Left lung (tissue), 14 donors: ENCODE measurements at places on chromosomes 1 and 21.

GRCh38 chr1:19877821-19878636 lies 4.2 kb upstream of the OTUD3 start:
- no peak for DNase-seq
- H3K4me3 ChIP-seq, result no peak overlapping the region
- H3K27me3 ChIP-seq, result no peaks in the 10 kb centered on the region
- no peaks in the 10 kb centered on the region for H3K36me3 ChIP-seq

DNA sequence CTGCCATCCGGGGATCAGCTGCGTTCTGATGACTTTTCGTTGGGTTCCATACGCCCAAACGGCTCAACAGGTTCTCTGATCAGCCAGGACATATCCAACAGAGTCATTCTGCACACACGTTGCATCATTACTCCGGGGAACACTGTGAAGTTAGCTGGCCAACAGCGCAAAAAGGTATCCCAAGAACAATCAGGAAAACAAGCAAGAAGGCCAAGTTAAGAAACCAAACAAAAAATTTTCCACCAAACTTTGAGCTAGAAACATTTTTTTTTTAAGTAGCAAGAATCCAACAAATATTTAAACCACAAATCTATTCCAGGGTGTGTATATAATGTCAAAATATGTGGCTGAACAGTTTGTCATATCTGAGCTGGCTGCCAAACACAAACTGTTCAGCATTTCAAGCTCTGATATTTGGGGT lies 29.2 kb downstream of the NID1 start:
- no peak overlapping the region for H3K27ac ChIP-seq
- no peak overlapping the region for H3K4me3 ChIP-seq
- no peaks in the 10 kb centered on the region for H3K27me3 ChIP-seq
- no peaks in the 10 kb centered on the region for H3K36me3 ChIP-seq
- DNase-seq, result no peak
- H3K4me1 ChIP-seq, result no peaks in the 10 kb centered on the region

DNA sequence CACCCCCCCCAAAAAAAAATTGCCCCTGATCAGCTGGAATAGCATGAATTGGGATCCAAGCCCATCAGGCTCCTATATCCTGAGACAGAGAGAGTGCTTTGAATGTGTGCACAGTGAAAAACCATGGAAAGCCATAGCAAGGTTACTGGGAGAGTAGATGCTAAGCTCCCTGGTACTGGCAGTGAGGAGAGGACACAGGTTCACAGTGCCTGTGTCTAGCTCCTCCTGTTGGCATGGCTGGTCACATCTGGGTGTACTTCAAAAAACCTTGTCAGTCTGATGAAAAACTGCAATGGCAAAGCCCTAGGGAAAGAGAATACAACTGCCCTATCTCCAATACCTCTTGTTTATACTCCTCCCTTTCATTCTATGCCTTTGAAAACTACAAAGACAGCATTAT lies 12.9 kb downstream of the COPA start:
- DNase-seq, result no peak
- no peak overlapping the region for H3K27ac ChIP-seq
- no peaks in the 10 kb centered on the region for H3K4me1 ChIP-seq
- no peaks in the 10 kb centered on the region for H3K36me3 ChIP-seq

DNA sequence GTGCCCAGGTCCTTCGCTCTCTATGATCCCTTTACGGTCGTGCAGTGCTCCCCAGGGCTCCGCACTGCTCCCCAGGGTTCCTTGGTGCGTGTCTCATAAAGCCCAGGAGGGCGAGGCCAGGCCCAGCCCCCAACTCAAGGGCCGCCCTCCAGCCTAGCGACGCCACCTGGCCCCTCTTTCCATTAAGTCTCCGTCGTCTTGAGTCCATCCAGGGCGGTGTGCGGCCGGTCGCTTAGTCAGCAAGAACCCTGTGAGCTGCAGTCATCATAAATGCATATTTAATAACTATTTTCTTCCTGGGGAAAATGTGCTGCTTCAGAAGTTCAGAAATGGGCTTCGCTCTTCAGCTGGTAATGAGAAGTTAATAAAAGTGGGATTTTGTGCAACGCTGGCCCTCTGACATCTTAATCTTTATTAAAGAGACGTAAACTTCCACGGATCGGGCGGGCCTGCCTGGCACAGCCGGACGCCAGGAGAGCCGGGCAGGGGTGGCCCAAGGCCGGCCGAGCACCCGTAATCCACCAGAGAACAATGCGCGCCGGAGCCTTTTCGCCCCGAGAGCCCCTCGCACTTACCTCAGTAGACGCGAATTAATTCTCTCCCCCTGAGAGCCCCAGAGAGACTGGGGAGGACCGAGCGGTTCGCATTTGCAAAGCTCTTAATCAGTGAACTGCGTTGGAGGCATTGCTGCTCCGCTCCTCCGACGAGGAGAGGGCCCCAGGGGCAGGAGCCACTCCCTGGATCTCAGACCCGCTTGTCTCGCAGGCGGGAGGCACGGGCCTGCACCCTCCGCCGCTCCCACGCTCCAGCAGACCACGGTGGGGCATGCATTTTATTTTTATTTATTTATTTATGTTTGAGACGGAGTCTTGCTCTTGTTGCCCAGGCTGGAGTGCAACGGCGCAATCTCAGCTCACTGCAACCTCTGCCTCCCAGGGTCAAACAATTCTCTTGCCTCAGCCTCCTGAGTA lies 188.3 kb upstream of the ARHGEF16 start:
- no peaks in the 10 kb centered on the region for H3K36me3 ChIP-seq
- no peak for DNase-seq
- H3K27me3 ChIP-seq, result no peaks in the 10 kb centered on the region

GRCh38 chr1:160924791-160925651 lies 29.6 kb downstream of the ITLN2 start:
- no peaks in the 10 kb centered on the region for H3K27me3 ChIP-seq
- no peaks in the 10 kb centered on the region for H3K4me1 ChIP-seq
- H3K27ac ChIP-seq, result no peak overlapping the region
- H3K36me3 ChIP-seq, result no peaks in the 10 kb centered on the region
- no peak overlapping the region for H3K4me3 ChIP-seq

DNA sequence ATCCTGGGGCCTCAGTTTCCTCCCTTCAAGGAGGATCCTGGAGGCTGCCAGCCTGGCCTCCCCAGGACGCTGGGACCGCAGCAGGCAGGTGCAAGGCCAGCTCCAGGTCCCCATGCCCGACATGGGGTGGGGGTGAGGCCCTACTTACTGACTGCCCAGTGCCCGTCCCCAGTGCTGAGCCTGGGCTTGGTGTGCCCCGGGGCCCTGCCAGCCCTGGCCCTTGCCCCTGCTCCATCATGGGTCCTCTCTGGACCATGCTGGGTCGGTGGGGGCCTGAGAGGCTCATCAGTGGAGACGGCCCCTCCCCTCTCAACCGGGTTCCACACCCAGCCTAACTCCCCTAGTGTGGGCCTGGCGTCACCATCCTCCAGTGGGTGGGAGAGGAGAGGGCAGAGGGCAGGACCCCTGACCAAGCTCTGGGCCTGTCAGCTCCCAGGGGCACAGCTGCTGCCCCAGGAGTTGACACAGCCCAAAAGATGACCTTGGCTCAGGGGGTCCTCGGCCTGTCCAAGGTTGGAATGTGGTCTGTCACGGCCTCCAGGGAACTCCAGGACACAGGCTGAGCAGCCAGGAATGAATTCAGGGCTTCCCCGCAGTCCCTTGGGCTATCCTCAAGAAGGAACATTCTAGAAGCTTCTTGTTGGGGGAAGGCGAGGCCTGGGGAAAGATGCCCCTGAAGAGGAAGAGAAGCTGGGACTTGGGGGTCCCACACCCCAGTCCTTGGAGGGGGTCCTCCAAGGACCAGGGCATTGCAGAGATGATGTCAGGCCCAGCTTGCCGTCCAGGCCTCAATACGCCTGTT lies 17.6 kb upstream of the ARF1 start:
- DNase-seq, result no peak
- no peaks in the 10 kb centered on the region for H3K36me3 ChIP-seq
- H3K4me1 ChIP-seq, result peaks cover 11% of the 10 kb centered on the region
